ENCODE measurements at places on chromosomes 4 and X.

GRCh38 chr4:94680176-94680862, 77.4 kb upstream of the BMPR1B start:
- DNase-seq = no peak

DNA sequence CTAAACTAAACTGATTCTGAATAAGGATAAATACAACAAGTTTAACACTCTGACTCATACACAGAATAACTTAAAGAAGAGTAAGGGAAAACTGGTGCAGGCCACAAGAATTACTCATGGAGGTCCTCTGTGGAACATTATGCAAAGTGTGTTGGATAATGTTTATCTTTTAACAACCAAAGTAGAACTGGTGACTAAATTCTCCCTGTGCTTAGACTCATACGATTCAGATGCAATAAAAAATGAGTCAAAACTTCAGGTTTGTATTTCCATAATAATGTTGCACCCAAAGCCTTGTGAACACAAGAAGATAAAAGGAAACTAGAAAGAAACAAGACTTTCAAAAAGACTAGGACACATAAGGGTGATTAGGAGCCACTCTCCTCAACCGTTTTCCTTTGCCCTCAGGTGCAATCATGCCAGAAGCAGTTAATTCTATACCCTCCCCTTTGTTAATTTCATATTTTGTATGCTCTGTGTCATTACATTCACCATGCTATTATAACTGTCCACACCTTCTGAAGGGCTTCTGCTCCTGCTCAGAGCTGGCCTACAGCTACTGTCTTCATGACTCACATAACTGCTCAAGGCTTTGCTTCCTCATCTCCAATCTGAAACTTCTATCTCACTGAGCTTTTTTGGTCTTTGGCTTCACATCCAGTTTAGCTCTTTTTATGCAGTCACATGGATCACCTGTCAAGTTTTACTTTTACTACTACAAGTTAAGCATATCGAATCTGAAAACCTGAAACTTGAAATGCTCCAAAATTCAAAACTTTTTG, 60.2 kb downstream of the KCNIP4 start:
- no peak for DNase-seq

DNA sequence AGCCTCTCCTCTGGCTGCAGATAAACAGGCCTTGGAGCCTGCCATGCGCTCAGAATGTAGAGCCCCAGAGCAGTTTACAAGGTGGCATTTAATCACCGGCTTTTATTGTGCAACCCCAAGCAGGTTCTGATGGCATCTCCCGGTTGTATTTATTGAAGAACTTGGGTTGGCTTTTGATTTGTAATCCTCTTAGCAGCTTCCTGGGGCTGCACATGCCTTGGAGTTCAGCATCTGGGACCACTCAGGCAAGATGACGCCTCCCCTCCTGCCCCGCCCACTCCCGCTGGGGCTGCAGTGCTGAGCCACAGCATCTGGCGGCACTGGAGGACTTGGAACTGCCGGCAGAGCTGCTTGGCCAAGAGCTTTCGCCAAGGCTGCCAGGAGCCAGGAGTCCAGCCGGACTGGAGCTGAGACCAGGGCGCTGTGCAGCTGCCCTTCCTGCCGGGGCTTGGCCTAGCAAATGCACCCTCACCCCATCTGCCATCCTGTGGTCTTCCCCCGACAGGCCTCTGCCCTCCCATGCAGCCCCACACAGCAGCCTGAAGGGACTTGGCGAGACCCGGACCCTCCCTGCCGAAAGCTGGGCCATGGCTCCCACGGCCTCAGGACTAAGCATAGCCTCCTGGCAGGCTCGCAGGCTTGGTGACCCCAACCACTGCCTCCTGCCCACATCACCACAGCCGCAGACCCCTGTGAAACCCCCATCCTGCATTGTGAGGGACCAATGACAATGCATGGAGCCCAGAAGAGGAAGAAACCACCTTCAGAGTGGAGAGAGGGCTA, 5.4 kb downstream of the HTRA3 start:
- DNase-seq = peak; percentile 94

DNA sequence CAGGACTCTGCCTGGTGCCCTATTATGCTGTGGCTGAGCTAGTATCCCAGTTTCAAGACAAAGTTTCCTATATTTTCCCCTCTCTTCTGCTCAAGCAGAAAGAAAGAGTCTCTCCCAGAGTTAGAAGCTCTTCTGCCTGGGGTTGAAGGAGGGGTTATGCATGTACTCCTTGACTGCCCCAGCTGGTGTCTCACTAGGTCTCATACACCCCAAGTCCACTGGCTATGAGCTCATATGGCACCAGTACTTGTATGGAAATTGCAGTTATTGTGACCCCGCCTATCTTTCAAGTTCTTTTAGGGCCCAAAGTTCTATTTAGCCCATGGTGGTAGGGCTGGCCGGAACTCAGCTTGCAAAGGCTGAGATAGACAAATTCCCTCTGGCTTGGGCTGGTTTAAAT, 131.8 kb downstream of the NBDY start:
- DNase-seq = no peak

GRCh38 chrX:31112226-31112999, 40.6 kb upstream of the FTHL17 start:
- DNase-seq = no peak

DNA sequence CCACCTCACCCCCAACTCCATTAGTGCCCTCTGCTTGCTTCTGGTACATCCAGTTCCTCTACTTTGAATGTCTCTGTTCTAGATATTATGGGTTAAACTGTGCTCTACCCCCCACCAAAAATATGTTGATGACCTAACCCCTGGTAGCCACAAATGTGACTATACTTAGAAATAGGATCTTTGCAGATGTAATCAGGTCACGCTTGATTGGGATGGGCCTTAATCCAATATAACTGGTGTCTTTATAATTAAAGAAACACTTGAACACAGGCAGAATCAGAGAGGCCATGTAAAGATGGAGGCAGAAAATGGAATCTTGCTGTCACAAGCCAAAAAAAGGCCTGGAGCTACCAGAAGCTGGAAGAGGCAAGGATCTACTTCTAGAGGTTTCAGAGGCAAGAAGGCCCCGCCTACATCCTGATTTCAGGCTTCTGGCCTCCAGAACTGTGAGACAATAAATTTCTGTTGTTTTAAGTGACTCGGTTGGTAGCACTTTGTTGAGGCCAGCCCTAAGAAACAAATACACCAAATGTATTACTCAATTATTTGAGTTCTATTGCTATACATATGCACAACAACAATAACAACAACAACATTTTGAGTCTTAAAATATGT, 220.0 kb downstream of the PPP3CA start:
- DNase-seq = no peak

DNA sequence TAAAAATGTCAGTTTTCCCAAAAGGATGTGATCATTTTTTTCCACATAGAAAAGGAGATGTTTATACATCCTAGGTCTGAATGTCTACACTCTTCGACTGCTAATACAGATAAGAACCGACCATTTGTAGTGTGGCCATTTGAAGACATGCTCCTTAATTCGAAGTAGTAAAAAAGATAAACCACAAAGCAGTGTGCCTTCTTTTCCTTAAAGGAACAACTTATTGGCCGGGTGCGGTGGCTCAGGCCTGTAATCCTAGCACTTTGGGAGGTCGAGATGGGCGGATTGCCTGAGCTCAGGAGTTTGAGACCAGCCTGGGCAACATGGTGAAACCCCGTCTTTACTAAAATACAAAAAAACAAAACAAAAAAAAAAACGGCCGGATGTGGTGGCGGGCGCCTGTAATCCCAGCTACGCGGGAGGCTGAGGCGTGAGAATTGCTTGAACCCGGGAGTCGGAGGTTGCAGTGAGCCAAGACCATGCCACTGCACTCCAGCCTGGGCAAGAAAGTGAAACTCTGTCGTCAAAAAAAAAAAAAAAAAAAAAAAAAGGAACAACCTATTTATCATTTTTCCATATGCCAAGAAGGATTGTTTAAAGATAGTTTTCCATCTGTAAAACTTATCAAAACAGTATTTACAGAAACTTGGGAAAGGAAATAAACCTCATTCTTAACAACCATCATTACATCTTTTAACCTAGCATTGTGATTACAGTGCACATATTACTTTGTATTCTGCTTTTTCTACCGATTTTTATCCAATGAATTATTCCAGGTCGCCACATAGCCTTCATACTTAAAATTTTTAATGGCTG, 2.6 kb downstream of the INTS6L start:
- no peak for DNase-seq

- no peak for DNase-seq
Measured at GRCh38 chr4:110484767-110485166, 8.8 kb downstream of the ENPEP start.

DNA sequence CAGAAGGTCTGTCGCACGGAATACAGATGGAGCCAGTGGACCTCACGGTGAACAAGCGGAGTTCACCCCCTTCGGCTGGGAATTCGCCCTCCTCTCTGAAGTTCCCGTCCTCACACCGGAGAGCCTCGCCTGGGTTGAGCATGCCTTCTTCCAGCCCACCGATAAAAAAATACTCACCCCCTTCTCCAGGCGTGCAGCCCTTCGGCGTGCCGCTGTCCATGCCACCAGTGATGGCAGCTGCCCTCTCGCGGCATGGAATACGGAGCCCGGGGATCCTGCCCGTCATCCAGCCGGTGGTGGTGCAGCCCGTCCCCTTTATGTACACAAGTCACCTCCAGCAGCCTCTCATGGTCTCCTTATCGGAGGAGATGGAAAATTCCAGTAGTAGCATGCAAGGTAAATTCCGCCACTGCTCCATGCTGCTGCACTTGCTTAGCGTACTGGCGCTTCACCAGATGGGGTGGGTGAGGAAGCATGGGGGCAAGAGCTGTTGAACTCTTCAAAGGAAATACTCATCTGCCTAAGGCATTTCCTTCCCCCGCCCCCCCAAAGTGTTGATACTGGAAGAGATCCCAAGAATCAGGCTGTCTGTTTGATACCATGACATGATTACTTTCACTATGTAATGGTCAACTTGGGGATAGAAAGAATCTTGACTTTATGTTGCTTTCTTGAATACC, 24.8 kb downstream of the KLF3 start:
- no peak for DNase-seq

DNA sequence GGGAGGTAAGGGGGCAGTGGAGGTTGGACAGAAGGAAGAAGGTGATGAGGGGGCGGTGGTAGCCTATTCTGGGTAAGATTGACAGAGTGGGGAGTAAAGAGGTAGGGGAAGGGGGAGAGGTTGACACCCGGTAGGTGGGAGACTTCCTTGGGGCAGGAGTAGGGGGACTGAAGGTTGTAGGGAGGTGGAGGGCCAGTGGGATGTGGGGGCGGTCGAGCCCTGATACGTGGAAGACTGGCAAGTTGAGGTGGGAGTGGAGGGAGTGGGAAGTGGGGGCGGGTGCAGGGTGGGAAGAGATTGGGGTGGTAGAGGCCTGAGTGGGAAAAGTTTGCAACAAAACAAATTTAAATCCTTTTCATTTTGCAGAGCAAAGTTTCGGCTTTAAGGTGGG, 1.7 kb downstream of the GCNA start:
- no peak for DNase-seq

DNA sequence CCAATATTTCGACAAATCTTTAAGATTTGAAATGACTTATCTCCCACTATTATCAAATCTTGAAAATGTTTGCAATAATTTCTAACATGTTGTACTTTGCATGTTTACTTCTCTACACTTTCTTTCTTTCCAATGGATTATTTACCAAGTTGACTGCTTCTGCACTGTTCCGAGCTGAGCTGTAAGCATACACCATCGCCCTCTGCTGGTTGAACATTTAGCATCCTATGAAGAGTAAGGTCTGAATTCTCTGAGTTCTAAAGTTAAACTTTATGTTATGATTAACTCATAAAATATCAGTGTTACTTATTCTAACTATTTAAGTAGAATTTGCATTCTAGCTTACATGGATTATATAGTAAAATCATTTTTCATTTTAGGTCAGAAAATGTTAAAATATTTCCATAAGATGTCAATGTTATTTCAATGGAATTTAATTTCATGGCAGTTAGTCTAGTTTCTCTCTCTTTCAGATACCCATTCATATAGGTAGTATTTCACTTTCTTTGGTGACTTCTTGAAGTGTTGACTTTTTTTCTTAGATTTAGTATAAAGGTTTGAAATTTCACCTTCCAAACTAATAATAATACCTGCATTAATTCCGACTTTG, 137.4 kb downstream of the DKK2 start:
- DNase-seq = no peak

- no peak for DNase-seq
Measured at GRCh38 chr4:37440501-37440900, 196.0 kb downstream of the NWD2 start.

- DNase-seq = no peak
Measured at GRCh38 chr4:34534916-34535315, 1709.4 kb downstream of the ARAP2 start.

GRCh38 chr4:77375866-77376607, 219.0 kb downstream of the CCNG2 start:
- no peak for DNase-seq

GRCh38 chr4:173448608-173449379, 49.9 kb upstream of the SCRG1 start:
- no peak for DNase-seq

DNA sequence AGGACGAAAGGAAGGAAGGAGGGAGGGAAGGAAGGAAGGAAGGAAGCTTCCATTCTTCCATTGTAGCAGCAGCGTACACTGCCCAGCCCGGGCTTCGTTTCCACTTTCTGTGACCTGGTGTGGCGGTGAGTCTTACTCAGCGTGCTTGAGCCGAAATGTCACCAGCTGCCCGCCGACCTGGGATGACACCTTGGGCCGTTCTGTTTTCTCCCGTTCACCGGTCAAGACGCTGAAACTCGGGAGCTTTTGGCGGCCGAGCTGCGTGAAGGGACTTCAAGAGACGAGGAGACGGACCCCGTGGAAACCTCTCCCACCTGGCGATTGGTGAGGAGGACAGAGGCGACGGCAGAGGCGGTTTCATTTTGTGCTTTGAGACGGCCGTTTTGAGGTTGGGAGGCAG, 47.1 kb upstream of the PPP2R3B start:
- no peak for DNase-seq

DNA sequence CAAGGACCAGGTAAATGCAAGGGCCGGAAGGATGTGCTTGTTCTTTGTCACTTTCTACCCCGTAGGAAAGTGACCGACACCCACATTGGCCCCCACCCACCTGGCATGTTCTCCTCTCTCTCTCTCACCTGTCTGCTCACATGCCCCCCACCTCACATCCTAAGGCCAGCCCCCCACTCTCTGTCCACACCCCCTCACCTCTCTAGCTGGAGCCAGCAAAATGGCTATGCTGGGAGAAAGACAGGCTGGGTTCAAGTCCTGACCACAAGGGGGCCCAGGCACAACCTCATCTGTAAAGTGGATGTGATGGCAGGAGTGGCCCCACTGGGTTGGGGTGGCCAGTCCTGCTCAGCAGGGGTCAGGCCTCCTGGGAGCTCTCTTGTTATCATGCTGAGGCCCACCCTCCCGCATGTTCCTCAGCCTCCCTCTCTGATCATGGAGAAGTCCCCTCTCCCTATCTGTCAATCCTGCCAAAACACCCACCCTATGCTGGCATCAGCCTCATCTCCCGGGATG, 1.7 kb upstream of the PPP2R2C start:
- peak; percentile 41 for DNase-seq

GRCh38 chrX:37541991-37542390, 29.5 kb upstream of the LANCL3 start:
- DNase-seq = no peak

GRCh38 chrX:13033193-13033592, 11.2 kb downstream of the FAM9C start:
- DNase-seq = no peak

GRCh38 chr4:152971053-152971452, 34.9 kb downstream of the FHDC1 start:
- no peak for DNase-seq

Data from left forelimb (tissue), 1 donor.